CD4-positive, alpha-beta memory T cell (primary cell): ENCODE measurements at places on chromosomes 3 and 15. TPM values are rescaled to one million over a fixed set of nuclear protein-coding genes. Genes with fewer than 3 reads are reported as not detected.

Gene PPP4R2
- total RNA-seq: 71.8 TPM

Gene TEX9
- total RNA-seq: 2.3 TPM

Gene ZCWPW2
- total RNA-seq: 1.5 TPM

Gene IQCF5
- not detected for total RNA-seq

Gene CPN2
- not detected for total RNA-seq

Gene ZNF502
- 3.1 TPM for total RNA-seq

Gene BNC1
- total RNA-seq: not detected

Gene GRK7
- total RNA-seq: not detected

Gene PLSCR2
- total RNA-seq: 0.72 TPM

Gene NRG4
- not detected for total RNA-seq

Gene IL17RD
- not detected for total RNA-seq

Gene SLC9C1
- total RNA-seq: not detected

Gene PTX3
- 0.23 TPM for total RNA-seq

Gene QTRT2
- 29.4 TPM for total RNA-seq

Gene RAB6B
- total RNA-seq: 0.55 TPM

Gene OR5H1
- not detected for total RNA-seq

Gene TARS3
- 35.8 TPM for total RNA-seq

Gene FGF7
- 0.06 TPM for total RNA-seq

Gene VIPR1
- 104 TPM for total RNA-seq

Gene SRPRB
- 45.6 TPM for total RNA-seq

Gene GOLGA8R
- 4.2 TPM for total RNA-seq

Gene EBLN2
- total RNA-seq: 10.2 TPM

Gene SELENOS
- total RNA-seq: 53.8 TPM

Gene GHSR
- total RNA-seq: not detected

Gene UBAP1L
- total RNA-seq: 16.6 TPM

Gene ACTRT3
- total RNA-seq: 0.17 TPM

Gene MOBP
- total RNA-seq: not detected

Gene MEX3B
- total RNA-seq: 1.6 TPM

Gene FRMD4B
- 18.3 TPM for total RNA-seq

Gene CSTA
- 0.61 TPM for total RNA-seq

Gene CXCR6
- 9.6 TPM for total RNA-seq

Gene RARRES1
- not detected for total RNA-seq

Gene ST3GAL6
- 0.50 TPM for total RNA-seq

Gene GUCA1C
- total RNA-seq: not detected

Gene TERB2
- total RNA-seq: not detected

Gene DAPK2
- total RNA-seq: 2.9 TPM

Gene IQCH
- 2.1 TPM for total RNA-seq

Gene INSYN1
- total RNA-seq: not detected

Gene ACAN
- total RNA-seq: not detected

Gene GRM7
- not detected for total RNA-seq

Gene RASGRP1
- total RNA-seq: 125 TPM

Gene CSPG4
- not detected for total RNA-seq

Gene NKIRAS1
- total RNA-seq: 5.2 TPM

Gene POLQ
- 0.28 TPM for total RNA-seq

Gene TM4SF4
- total RNA-seq: not detected

Gene WNT7A
- 18.0 TPM for total RNA-seq

Gene IL5RA
- 0.33 TPM for total RNA-seq

Gene SLC35G2
- 0.17 TPM for total RNA-seq

Gene FANCD2OS
- total RNA-seq: not detected

Gene MEGF11
- total RNA-seq: not detected

Gene ARNT2
- total RNA-seq: not detected
